ENCODE measurements at places on chromosomes 3 and 15. TPM values are rescaled to one million over a fixed set of nuclear protein-coding genes. Genes with fewer than 3 reads are reported as not detected.

- peak; percentile 29 for DNase-seq
Observed at GRCh38 chr3:31275038-31275572, 257.6 kb upstream of the STT3B start.

GRCh38 chr3:185253645-185254410 lies at the start of gene EHHADH:
Gene EHHADH (minus strand): TSS chr3:185254049. CDS start chr3:185254022, 27 bp downstream.
- DNase-seq = peak; percentile 75

GRCh38 chr3:62724503-62724902 lies 150.7 kb downstream of the CADPS start:
- DNase-seq = no peak

- no peak for DNase-seq
Observed at GRCh38 chr3:41324156-41324475, 124.8 kb downstream of the CTNNB1 start.

- no peak for DNase-seq
Observed at GRCh38 chr3:169923831-169924230, 12.5 kb downstream of the SAMD7 start.

GRCh38 chr3:45765266-45765851 lies 31.0 kb downstream of the SLC6A20 start:
- DNase-seq = no peak

DNA sequence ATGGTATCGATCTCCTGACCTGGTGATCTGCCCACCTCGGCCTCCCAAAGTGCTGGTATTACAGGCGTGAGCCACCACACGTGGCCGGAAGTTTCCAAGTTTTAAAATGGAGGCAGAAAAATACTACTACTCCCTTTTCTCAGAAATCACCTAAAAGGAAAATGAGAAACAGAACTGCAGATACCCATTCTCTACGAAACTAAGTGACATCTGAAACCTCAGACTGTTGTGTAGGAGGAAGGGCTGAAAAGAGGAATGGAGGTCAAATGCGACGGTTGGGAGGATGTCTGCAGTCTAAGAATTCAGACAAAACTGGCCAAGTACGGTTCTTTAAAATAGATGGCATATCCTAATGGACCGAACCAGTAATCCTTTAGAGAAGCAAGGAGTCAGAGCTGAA lies 24.1 kb downstream of the WDR48 start:
- DNase-seq = no peak

- DNase-seq = no peak
Observed at GRCh38 chr15:87757084-87757483, 499.5 kb downstream of the NTRK3 start.

DNA sequence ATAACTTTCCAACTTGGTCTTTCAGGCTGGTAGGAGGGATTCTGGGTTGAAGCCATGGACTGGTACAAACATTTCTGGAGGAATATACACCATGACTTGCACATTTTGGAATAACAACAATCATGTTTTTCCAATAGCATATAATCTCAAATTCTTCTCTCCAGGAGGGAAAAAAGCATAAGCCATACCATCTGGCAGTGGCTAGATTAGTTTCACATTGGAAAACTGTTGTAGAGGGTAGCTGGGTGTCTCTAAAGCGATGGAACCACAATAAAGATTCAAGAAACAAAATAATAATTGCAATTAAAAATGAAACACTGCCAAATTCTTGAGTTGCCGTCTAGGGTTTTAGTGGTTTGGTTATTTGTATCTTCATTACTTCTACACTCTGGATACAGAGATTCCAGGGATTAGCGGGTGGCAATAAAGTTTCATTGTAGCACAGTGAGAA lies 278.5 kb upstream of the RASGRP1 start:
- DNase-seq = no peak

The SI gene
- total RNA-seq = not detected

The CP gene
- 0.28 TPM for total RNA-seq

The SIDT1 gene
- 3.3 TPM for total RNA-seq

The ASB14 gene
- total RNA-seq = not detected

Measured in PC-9 (cell line).